Right hindlimb (tissue), 1 donor: ENCODE measurements at places on chromosomes 3 and 15.
A peak's percentile ranks its signal among the peaks of the same experiment; 100 is the strongest.

DNA sequence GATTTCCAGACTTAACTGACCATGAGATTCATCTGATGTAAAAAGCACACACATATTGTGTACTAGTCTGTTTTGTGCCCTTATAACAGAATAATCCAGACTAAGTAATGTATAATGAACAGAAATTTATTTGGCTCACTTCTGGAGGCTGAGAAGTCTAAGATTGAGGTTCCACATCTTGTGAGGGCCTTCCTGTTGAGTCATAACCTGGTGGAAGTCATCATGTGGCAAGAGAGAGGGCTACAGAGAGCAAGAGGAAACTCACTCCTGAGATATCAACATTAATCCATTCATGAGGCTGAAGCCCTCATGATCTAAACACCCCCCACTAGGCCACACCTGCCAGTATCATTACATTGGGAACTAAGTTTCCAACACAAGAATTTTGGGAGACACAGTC lies 977.6 kb downstream of the MCTP2 start:
- no peak for DNase-seq

DNA sequence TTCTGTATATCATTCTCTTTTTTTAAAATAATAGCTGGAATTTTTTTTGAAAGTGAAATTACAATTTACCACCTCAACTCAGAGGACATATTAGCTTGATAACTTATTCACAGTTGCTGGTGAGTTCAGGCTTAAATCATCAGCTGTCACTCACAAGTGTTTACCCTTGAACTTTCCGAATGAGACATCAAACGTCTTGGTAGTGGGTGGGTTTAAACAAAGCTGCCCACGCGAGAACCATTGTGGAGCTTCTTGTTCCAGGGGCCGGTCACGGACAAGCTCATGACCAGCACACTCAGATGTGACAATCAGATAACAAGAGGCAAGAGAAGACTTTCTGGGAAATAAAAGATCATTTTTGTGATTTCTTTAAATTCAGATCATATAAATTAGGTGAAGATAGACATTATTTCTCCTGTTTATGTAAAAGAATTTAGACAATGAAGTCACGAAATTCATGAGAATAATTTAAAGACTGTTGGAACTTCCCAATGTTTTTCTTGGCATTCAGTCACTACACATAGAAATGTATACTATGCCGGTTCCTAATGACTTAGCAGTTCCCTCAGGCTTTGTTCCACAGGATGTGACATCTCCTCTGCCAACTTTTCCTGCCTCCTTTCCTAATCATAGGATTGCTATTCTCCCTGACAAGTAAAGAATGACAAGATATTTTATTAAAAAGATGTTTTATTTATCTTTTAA lies 29.3 kb downstream of the BTD start:
- no peak for DNase-seq

DNA sequence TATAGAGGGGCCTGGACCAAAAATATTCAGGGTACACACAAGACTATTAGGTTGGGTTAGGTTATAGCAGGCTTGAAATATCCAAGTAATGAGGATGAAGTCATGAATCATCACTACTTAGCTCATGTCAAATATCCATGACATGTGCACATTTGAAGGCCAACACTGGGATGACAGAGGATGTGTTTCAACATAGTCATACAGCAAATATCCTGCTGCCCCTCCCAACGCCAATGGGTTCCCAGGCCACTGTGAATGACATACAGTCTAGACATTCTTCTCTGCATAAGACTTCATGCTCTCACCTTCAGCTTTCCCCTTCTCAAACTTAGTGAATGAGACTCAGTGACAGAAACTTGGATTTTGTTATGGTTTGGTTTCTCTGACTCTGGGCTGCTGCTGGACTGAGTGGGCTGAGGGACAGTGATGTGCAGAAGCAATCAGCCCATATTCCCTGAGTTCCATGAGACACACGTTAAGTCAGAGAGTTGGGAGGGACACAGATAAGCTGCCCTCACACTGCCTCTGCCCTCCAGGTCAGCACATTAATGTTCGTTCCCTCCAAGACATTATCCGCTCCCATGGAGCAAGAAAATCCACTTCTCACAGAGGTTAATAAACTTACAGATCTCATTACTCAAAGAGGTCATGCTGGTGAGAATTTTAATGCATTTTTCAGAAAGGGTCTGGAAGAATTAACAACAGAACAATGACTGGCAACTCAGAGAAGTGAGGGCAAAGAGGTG lies 15.4 kb downstream of the HOMER2 start:
- no peak for DNase-seq

DNA sequence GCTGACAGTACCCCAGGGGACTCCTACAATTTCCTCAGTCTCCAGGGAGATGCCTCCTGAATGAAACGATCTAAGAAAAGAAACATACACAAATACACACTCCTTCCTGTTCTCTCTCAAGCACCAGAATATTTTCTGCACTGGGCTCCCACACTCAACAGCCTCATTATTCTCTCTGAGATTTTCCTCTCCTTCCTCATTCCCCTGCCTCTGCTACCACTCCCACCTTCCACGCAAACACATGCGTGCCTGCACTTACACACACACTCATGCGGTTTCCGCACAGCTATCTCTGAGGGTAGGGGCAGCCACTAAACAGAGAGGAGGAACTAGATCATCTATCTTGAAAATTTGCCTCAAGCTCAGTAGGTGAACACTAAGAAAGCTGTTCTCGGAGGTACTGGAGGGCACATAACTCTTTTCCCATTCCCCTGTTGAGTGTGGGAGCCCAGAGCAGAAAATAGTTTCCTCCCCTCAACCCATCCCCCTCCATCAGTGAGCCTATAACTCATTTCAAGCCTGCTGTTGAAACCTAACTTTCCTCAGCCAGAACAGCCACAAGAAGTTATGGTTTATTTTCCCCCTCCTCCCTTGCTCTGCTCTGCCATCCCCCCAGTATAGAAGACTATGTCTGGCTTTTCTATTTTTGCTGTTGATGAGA lies 30.5 kb upstream of the TIPARP start:
- DNase-seq: no peak

DNA sequence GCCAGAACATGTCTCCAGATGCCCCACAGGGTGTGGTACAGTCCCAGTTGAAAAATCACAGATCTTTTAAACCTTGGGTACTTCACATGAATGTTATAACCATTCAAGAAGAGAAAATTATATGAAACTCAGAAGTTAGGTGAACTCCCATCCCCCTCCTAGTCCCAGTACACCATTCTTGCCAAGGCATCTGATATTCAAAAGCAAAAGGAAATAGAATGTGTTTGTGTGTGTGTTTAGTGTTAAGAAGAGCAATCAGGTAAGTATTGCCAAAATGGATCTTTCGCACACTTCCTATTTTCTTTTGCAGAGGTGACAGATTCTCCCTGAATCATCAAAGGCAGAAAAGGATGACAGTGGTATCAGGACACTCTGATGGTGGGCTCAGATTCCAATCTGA lies 44.1 kb upstream of the LMOD3 start:
- no peak for DNase-seq

DNA sequence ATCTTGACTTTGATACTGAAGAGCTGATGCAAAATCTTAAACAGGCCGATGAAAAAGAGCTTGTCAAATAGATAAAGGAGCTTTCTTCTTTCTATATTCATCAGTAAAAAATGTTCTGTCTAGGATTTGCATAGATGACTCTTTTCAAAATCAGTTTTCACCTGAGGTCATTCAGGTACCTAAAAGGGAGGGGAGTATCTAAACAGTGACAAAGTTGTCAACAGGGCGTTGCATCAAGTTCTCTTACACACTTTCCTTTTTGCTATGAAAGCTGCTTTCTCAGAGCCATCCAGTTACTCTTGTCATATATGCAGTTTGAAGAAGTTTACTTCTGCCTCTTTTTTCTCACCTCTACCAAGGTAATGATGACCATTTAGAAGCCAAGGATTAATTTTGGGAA lies 60.0 kb downstream of the AKAP13 start:
- DNase-seq: no peak

- DNase-seq: no peak
Measured at GRCh38 chr3:128280481-128281052, 127.3 kb downstream of the EEFSEC start.

DNA sequence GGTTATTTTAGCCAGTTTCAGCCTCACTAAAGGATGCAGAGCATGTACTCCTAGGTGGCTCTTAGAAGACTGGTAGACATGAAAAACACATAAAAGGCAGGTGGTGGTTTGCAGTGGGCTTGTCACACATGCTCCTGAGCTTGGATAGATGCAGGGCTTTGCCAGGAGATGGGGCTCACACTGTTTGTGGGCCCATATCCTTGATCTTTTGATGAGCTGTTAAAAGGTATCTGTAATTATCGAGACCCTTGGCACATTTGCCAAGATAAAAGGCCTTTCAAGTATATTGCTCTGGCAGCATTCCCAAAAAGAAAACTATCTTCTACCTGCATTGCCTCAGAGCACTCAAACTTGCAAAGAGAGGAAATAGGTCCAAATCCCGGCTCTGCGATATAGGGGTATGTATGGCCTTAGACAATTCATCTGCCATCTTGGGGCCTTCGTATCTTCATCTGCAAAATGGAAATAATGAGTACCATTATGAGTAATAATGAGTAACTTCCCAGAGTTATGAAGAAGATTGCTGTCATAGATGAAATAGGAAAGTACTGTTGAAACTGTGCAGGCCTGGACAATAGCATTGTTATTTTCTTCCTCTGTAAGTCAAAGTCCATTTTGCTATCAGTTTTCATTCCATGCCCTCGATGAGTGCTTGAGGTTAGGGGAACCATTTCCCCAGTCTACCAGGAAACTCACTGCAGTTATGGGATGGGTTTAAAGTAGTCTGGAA lies 172.7 kb downstream of the SYNPR start:
- DNase-seq: no peak

DNA sequence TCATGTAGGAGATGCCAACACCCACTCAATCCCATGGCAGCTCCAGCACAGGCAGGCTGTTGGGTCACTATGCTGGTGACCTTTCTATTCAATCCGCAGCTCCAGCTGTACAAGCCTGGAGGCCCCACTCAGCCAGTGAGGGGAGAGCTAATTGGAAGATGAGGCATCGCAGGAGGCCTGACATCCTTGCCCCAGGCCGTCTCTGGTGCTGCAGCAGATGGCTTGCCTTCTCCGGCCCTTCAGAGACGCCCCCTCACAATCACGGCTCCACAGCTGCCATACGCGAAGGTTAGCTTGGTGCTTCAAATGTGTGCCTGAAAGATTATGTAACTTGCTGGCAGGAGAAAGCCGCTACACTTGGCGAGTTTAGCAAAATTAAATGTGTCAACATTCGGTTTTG lies 104.2 kb upstream of the CLSTN2 start:
- DNase-seq: no peak

- no peak for DNase-seq
Measured at GRCh38 chr15:93044301-93045190, 44.5 kb downstream of the RGMA start.

- DNase-seq: no peak
Measured at GRCh38 chr15:35101335-35101734, 16.2 kb upstream of the NANOGP8 start.

DNA sequence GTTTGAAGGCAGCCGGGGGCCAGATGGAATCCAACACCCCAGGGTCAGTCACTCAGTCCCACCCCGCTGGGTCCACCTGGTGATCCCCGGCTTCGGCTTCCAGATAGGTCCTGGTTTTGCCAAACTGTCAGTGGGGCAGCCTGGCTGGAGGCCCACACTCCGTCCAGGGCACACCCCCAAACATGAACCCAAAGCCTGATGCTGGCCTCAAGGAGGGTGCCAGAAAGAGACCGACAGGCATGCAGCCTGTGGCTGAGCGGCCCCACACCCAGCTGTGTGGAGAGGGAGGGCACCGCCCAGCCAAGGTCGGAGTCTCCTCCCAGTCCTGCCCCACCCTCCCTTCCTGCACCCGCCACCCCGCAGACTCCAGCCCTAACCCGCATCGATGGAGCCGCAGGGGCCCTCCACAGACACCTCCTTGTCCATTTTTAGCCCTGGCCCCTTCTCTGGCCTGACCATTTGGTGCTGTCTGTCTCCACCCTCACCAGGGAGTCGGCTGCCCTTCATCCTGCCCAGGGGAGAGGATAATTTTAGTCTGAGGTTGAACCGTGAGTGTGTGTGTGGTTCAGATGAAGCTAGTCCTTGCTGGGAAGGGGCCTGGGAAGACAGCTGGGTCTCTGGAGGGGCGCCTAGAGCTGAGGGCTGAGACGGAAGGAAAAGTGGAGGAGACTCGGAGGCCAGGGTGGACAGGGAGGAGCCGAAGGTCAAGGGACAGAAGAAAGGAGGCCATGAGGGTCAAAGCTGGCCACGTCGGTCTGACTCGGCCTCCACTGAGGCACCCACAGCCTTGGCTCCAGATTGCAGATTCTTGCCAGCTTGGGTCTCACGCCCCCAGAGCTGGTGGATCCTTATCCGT lies 23.1 kb downstream of the TNK2 start:
- DNase-seq: peak; percentile 77

DNA sequence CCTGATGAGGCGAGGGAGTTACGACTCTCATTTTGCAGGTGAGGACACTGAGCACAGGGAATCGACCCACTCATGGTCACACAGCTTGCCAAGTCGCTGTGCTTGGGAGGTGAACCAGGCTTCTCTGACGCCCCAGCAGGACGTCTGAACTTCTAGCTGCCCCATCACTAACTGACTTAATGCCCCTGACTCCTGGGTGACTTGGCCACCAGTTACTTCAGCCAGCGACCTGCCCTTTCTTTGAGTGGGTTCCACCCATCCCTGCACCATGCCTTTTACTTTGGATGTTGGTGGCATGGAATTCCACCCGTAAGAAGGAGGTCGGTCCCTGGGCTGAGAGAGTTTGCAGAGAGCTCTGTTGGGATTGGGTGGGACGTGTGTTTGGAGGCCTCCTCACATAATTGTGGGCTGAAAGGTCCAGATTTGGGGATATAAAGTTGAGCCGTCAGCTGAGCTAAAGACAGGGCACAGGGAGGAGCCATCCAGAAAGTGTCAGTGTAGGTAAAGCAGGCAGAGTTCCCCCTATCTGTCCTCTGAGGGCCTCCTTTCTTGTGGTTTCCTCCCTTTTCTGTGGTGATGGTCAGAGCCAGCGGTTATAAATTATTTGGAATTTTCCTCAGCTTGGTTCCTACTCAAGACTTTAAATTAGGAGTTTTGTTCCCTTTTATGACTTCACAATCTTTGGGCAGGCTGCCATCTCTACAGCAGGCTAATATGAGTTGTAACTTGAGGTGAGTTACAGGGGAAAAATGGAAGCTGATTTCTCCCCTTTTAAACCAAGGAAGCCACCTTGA lies 55.0 kb downstream of the FLNB start:
- peak; percentile 63 for DNase-seq

DNA sequence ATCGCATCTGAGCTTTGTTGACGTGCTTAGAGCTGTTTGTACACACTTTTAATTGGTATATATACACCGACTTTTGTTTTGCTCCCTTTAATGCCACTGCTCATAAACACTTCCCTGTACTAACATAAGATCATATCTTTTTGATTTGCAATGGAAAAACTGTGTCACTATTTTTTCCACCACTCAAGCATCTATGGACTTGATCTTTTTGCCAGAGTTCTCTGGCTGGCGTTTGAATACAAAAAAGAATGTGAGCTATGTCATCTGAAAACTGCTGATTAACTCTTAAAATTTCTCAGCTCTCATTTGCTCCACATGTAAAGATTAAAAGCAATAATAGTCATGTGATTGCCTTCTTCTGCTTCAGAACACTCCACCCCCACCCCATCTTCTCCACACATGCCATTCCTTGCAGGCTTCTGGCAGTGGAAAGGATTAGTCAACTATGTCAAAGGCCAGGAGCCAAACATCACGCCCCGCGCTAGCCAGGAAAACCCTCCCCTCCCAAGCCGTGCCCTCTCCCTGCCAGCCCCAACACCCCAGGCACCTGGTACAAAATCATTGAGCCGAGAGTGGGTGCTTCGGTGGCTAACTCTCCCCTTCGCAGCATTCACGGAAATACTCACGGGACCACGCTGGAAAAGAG lies 123.4 kb upstream of the MEF2A start:
- DNase-seq: peak; percentile 73

- DNase-seq: no peak
Measured at GRCh38 chr15:28957606-28958498, 72.1 kb downstream of the APBA2 start.

- no peak for DNase-seq
Measured at GRCh38 chr3:174710612-174711011, 148.5 kb upstream of the NAALADL2 start.
